GF-D8 (cell line): ENCODE measurements at places on chromosomes 6 and 20.

GRCh38 chr6:4644996-4645395 lies 131.2 kb upstream of the CDYL start:
- DNase-seq: no peak

GRCh38 chr20:34989670-34990069 lies 34.0 kb downstream of the MYH7B start:
- no peak for DNase-seq

DNA sequence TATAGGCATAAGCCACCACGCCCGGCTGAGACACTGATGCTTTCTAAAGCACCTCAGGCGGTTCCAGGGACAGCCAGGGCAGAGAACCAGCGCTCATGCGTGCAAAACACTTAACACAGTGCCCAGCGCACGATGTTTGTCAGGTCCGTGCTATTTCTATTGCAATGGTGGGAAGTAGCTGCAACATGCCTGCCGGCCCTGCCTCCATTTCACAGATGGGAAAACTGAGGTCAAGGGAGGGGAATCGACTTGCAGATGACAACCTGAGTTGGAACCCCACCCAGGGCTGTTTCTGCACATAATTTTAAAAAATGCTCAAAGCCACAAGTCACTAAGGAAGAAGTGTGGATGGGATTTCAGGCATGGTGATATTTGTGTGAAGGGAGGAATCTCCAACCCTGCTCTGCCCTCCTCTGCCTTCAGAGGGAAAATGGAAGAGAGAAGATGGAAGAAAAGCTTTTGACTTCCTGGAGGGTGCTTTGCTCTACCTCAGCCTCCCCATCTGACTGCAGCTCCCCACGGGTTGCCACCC lies 39.9 kb downstream of the KIAA1755 start:
- DNase-seq: no peak

DNA sequence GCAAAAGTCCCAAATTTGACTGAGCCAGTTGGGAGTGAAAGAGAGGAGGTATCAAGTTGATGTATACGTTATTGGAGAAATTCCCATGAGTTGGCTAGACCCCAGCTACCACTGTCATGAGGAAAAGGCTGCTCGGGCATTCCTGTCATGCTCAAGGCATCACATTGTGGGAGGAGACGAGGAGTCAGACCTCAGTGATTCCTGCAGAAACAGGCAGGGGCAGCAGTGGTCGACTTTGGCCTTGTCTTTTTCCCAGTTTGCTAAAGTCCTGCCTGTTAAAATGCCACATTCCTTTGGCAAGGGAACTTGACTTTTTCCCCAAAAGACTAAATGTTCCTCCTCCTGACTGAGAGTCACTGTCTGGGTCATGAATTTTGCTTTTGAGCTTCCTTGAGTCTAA lies 295.5 kb upstream of the HS3ST5 start:
- DNase-seq: no peak

- DNase-seq: no peak
These were observed 516.1 kb upstream of the MAN1A1 start for GRCh38 chr6:119865466-119866350.
